ENCODE measurements at places on chromosomes 6 and 20.

DNA sequence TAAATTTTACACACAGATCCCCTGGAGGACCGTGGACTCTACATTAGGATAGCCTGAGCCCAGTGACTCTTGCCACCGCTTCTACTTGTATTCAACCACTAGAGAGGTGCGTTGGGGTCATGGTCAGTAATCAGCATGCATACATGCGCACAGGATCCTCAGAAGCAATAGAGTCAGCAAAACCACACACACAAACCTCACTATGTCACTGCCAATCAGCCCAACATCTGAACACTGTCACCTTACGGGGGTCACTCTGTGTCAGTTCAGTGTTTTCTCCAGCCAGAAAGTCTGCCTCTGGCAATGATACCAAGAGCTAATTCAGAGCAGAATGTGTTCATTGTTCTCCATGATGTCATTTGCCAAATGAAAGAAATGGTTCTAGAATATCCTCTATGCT lies 225.3 kb downstream of the KHDC1L start:
- DNase-seq = no peak

- no peak for DNase-seq
These were observed 822 bp downstream of the AFG1L start for GRCh38 chr6:108295676-108296075.

GRCh38 chr6:11685481-11686093 lies 93.0 kb downstream of the ADTRP start:
- DNase-seq = no peak

DNA sequence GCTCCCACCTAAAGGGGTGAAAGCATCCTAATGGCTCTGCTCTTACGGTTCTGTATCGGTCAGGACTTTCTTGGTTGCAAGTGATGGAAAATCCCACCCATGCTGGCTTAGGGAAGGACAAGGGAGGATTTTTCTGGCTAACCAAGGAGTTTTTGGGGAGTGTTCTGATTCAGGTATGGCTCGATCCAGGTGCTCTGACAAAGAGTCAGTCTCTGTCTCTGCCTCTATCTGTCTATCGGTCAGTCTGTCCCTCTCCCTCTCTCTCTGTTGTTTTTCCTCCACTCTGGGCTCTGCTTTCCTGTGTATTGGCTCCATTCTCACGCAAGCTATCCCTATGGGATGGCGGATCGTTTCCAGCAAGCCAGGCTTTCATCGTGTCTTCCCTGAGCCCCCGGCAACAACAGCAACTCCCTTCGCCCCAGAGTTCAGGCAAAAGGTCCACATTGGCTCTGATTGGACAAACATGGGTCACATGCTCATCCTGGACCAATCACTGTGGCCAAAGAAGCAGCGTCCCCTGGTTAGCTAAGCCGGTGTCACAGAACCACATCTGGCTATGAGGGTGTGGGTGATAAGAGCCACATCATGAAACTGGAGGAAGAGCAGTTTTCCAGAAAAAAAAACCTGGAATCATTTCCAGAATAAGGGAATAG lies 160.3 kb downstream of the BMP7 start:
- no peak for DNase-seq

DNA sequence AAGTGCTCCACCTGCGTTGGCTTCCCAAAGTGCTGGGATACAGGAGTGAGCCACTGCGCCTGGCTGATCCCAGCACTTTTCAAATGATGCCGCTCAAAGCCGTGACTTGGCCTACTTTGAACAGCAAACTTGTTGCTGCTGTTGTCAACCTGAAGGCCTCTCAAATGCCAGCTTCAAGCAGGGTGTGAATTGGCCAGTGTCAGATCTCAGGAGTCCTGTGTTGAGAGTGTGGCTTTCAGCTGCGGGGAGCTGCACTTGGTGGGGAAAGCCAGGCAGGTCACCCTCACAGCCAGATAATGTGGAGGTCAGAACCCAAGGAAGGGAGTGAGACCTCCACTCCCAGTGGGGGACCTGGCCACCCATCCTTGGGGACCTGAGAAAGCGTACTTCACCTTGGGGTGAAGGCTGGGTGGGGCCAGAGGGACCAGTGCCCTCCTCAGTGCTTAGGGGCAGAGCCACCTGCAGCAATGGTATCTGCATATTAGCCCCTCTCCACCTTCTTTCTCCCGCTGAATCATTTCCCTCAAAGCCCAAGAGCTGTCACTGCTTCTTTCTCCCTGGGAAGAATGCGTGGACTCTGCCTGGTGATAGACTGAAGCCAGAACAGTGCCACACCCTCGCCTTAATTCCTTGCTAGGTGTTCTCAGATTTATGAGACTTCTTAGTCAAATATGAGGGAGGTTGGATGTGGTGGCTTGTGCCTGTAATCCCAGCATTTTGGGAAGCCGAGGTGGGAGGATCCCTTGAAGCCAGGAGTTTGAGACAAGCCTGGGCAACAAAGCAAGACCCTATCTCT lies 19.1 kb upstream of the PANK2 start:
- no peak for DNase-seq

DNA sequence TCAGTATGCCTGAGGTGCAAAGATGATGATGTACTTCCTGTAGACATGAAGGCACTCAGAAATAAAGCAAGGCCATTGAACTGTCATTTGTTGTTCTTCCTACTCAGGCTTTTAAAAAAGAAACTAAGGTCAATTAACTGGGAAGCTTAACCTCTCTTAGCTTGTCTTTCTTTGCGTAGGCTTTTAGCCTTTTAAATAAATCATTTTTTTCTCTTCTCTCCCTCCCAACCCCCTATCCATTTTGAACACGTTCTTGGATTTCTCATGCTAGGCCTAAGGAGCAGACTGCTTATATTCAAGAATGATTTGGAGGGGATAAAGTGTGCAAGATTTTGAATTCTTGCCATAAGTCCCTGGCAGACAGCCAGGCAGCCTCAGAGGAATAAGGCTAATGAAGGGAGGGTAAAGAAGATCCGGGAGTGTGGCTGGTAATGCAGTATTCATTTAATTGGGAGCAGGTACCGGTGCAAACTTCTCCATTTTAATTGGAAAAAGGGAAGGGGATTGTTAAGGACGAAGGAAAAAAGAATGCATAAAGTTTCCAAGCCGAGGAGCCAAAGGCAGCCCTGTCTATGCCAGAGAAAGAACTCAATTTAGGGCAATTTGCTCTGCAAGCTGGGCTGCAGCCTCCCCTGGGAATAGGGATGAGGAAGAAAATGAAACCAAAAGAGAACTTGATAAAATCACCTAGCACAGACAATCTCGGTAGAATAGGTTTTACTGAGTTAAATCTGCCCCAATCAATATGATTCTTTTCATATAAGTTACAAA lies 343.8 kb upstream of the MMS22L start:
- DNase-seq = peak; percentile 36

GRCh38 chr6:152973916-152974315 lies 8.9 kb downstream of the FBXO5 start:
- no peak for DNase-seq

- no peak for DNase-seq
These were observed 103.3 kb downstream of the ARHGAP18 start for GRCh38 chr6:129606664-129607063.

DNA sequence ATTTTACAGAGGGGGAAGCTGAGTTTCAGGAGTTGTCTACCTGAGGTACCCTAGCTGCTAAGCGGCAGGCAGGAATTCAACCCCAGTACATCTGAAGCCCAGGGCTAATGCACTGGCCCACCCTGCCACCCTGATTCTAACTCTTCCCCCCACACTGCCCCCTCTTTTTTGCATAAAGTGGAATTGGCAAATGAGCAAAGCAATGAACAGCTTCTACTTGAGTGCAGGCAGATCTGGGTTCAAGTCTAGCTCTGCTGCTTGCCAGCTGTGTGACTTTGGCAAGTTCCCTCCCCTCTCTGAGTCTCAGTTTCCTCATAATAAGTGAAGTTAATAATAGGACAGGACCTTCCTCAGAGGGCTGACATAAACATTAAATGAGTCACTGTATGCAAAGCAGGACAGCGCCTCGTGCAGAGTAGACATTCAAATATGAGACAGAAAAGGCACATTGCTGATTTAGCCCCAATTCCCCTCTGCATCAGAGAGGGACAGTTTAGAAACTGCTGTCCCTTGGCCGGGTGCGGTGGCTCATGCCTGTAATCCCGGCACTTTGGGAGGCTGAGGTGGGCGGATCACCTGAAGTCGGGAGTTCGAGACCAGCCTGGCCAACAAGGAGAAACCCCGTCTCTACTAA lies 4.7 kb downstream of the ADA start:
- no peak for DNase-seq

DNA sequence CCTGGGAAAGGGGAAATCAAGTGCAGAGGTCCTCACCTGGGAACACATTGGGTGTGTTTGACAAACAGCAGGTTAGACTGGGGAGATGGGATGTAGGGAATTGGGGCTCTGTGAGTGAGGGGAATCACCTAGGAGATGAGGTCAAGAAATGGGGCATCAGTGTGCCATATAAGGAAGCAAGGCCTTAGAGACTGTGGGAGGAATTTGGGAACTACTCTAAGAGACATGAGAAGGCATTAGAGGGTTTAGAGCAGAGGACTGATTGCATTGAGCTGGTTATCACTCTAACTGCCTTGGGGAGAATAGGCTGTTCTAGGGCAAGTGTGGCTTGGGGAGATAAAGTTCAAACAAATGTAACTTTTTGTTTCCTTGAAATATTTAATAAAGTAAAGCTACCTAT lies 189.9 kb downstream of the EYA4 start:
- DNase-seq = no peak

DNA sequence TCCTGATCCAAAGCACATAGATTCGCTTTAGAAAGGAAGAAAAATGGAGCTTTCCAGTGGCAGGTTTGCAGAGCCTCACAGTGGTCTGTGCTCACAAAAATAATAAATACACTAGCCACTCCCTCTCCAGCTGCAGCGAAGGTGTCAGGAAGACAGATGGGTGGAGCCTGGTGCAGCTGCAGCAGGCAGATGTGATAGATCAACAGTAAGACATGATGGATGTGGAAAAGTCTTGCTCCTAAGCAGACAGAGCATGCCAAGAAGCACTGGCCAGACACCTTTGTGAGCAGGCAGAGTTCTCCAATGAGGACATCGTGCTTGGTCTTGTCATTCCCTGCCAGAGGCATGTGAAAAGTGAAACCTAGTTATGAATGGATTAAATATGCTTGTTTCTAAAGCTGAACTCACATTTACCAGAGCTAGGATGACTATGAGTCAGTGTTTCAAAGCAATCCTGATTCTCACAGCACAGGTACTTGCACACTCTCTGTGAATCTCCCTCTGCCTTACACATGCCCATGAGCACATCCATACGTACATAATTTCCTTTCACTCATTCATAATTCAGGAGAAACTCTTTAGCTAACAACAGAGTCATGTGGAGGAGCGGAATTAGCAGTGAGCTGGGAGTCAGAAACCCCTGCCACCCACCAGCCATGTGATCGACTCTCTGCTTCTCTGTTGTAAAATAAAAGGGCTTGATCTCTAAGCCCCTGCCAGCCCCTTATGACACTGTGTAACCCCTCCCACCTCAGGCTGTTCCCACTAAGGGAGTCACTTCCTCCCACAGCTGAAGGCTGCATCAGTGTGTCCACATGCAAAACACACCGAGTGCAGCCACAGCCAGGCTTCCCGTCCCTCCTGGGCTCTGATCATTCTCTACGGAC lies 111.2 kb downstream of the SCML4 start:
- DNase-seq = no peak

DNA sequence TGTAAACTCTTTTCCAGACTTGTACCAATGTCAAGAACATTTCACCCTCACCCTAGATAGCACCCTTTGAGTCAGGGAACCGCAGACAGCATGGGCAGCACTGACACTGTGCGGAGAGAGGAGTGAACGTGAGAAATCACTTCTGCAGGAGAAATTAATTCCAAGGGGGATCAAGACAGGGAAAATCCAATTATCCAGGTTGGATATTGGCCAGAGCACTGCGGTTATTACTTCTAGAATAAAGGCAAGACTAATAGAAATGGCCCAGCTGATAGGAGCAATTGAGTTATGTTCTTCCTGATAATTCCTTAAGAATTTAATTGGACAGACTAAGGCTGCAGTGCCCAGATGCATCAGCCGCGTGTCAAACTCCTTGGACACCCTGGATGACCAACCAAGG lies 179.6 kb downstream of the SMOC2 start:
- no peak for DNase-seq

- DNase-seq = no peak
These were observed 29.7 kb downstream of the VPS52 start for GRCh38 chr6:33241968-33242367.

DNA sequence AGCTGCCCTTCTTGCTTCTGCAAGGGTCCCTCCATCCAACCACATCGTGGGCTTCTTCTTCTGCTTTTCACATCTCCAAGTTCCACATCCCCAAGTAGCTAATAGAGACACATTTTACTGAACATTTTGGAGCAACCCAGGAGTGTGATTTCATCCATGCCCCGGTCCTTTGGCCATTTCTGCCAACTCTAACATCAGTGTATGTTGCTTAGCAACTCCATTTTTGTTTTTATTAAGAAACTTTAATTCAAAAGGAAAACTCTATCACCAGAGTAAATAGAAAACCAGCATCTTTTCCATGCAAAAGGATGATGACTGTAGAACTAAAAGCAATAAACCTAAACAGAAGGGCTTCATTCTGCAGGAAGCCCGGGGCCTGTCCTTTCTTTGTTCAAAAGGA lies 32.7 kb upstream of the SULF2 start:
- no peak for DNase-seq

GRCh38 chr6:27911956-27912446 lies at the start of gene OR2B2:
TSS of gene OR2B2 (minus strand) at chr6:27912396. CDS start at chr6:27912319, 77 bp downstream.
- no peak for DNase-seq

Measured in NCI-H345 (cell line).